ENCODE measurements at places on chromosomes 16 and 17. TPM values are rescaled to one million over a fixed set of nuclear protein-coding genes. Genes with fewer than 3 reads are reported as not detected.

The NACA2 gene
- total RNA-seq = not detected

The CD300A gene
- total RNA-seq = 6.8 TPM

The CLEC18B gene
- 1.9 TPM for total RNA-seq

The STXBP4 gene
- 5.5 TPM for total RNA-seq

The CCR7 gene
- 281 TPM for total RNA-seq

The CCL8 gene
- not detected for total RNA-seq

The ITGAX gene
- 3.1 TPM for total RNA-seq

The OR4D1 gene
- total RNA-seq = 0.77 TPM

The TSEN54 gene
- total RNA-seq = 59.2 TPM

The CCL7 gene
- not detected for total RNA-seq

The KRT9 gene
- not detected for total RNA-seq

The PERCC1 gene
- not detected for total RNA-seq

The GALR2 gene
- total RNA-seq = 0.15 TPM
